ENCODE measurements at places on chromosomes 3 and 15.

DNA sequence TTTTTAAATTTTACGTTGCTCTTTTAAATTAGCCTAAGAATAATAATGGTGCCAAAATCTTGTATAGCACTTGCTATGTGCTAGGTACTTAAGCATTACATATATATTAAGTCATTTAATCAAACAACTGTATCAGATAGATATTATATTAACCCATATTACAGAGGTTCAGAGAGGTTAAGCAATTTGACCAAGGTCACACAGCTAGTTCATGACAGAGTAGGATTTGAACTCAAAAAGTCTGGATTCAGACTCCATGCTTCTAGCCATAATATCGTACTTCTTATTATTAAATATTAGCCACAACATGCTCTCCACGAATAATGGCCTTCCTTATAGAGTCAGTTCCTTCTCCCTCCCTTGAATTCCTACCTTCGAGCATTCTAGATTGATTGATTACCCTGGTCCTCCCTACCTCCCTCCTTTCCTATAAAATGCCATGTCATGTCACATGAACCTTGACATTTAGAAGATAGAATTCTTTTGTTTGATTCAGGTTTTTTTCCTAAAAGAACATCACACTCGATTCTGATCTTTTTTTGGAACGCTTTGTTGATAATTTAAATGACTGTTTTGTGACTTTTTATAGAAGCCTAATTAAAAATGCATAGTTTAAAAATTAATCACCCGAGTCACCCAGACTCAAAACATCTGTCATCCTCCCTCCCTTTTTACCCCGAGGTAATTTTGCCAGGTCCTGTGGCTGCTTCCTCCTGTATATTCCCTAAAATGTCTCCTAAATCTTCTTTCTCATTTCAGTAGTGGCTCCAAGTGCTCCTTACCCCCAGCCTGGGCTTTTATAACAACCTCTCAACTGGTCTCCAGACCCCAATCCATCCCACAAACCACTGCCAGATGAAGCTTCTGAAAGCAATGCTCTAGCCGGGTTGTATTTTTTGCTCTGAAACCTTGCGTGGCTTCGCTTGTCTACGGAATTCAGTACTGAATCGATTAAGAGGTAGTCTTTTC is 8.5 kb upstream of the PSMD6 start:
- no peak for DNase-seq

DNA sequence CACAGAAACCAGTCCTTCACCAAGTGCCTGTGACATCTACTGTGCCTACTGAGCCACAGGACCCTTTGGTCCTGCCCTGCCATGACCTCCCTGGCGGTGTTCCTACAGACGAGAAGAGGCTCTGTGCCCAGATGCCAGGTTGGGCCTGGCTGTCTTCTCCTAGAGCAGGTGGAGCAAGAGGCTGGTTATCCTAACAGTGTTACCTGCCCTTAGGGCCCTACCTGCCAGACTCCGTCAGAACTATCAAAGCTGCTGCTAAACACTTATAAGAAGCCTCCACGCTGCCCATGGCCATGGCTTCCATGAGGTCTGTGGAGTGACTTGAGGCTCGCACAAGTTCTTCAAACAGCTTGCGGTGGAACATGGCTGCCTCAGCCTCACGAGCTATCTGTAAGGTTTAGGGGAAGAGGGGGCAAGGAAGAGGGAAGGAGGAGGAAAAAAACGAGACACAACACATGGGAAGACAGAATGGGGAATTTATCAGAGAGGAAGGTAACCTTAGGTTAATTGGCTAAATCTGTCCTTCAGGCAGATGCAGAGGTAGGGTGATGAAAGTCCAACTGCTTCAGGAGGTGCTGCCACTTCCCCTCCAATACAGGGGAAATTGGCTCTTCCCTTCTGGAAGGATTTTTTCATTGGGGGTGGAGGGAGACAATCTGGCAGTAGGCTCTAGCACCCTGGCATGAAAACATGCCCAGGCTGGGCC is 5.4 kb upstream of the GRAMD2A start:
- no peak for DNase-seq

DNA sequence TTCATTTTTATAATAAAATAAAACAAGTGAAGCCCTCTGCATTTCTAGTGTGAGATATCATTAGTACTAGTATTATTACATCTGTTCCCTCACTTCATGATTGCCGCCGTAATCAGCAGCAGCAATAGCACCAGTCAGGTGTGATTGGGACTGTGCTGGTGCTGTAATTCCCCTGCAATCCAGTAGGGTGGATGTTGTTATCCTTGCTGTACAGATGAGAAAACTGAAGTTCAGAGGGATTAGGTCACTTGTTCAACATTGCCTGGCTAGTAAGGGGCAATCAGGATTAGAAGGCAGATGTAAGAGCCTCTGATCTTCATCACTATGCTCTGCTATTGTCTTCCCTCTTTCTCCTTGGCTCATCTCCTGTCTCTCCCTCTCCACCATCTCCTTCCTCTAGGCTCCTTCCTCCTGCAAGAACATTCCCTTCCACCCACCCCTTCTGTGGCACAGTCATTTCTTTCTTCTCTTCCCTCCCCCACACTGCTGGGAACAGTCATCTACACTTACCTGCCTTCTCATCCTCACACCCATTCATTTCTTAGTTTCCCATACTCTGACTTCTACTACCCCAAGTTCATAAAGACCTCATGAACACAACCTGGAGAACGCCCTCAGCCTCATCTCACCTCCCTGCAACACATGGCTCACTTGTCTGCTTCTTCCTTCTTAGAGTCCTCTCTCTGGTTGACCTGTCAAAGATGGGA is 29.7 kb downstream of the CRYGS start:
- peak; percentile 14 for DNase-seq

DNA sequence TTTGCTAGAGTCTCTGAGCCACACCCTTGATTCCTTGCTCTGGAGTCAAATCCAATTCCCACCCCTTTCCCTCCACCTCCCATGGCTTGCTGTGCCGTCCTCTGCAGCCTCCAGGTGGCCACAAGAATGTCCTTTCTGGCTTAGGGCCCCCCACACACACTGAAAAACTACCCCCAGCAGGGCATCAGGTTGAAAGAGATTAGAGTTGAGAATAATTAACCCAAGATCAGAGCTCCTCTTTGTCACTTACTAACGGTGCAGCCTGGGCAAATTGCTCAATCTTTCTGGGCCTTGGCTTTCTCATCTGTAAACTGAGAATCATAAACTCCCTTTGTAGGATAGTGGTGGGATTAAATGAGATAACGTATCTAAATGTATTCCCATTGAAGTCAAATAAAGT is 78.5 kb downstream of the MRPL46 start:
- no peak for DNase-seq

GRCh38 chr3:94114666-94115065 is 51.8 kb downstream of the NSUN3 start:
- no peak for DNase-seq

GRCh38 chr15:40506964-40507571 is 36.3 kb downstream of the CHST14 start:
- DNase-seq = peak; percentile 74

DNA sequence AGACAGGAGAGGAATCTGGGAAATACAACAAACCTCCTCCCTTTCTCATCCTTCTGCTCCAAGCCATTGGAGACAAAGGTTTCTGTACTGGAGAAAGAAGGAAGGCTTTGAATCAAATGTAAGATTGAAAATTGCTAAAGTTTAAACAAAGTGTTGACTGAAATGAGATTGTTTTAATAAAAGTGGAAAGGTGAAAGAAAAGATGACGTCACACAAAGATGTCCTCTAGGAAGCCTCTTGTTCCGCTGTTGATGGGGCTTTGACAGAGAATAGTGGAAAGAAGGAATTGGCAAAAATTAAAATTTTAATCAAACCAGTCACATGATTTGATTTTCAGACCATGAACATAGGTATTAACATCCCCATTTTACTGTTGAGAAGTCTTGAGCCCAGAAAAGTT is 967.6 kb downstream of the NAALADL2 start:
- DNase-seq = no peak

GRCh38 chr3:71102111-71102983 is 481.2 kb downstream of the FOXP1 start:
- DNase-seq = peak; percentile 96

DNA sequence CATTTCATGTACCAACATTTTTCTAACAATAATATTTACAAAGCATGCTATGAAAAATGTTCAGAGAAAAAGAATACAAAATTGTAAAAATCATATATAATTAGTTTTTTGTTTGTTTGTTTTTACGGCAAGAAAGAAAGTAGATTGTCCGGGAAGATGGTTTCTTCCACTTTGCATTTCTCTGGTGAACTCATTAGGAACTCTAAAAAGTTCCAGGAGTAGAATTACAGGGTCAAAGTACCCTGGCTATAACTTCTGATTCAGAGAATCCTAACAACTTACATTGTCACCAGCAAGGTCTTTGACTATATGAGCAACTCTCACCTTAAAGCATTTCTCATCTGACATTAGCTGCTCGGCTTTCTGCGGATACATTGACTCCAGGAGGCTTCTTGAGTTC is 196.7 kb downstream of the PDE8A start:
- DNase-seq = no peak

- DNase-seq = no peak
These were observed 5.7 kb downstream of the PLCH1 start for GRCh38 chr3:155739154-155739553.

GRCh38 chr3:147838652-147839051 is 429.5 kb downstream of the ZIC1 start:
- peak; percentile 7 for DNase-seq

DNA sequence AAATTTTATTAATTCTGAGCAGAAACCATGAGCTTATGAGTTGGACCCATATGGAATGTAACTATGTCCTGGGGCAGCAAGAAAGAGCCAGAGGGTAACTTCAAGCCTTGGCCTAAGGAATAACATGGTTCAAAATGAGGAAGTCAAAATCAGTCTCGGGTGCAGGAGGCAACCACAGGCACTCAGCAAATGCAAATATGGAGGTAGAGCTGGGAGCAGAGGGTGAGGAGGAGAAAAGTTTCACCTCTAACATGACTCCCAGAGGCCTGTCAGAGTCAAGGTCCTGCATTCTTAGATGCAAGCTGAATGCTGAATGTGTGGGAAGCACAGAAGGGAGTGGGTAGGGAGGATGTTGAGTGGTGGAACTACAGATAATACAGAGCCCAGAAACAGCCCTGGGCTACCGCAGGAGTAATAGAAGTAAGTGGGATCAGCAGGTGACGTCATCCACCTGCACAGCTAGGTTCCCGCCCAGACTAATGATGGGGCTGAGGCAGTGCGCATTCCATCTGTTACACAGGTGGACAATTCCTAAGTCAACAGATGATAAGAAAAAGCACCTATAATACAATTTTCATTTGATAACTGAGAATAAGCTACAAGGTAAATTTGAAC is 279.8 kb upstream of the ARRDC4 start:
- DNase-seq = no peak

DNA sequence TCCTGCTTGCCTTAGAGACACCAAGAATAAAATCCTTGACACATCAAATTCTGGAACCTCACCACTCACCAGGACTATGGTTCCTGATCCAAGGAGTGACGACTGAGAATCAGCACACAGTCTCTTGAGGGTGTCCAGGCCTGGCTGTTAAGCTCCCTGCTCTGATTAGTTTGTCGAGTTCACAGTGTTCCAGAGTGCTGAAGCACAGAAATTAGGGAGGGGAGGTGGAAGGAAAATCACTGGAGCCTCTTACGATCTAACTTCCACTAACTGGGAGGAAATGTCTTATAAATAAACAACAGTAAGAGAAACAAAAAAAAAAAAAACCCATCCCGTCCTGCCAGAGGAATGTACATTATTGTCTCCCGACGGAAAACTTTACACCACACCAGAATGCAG is 330.2 kb downstream of the TIGIT start:
- DNase-seq = peak; percentile 69

GRCh38 chr3:168752339-168752738 is 656.6 kb upstream of the GOLIM4 start:
- no peak for DNase-seq

- DNase-seq = peak; percentile 51
These were observed 21.8 kb downstream of the MGLL start for GRCh38 chr3:127800508-127800907.

DNA sequence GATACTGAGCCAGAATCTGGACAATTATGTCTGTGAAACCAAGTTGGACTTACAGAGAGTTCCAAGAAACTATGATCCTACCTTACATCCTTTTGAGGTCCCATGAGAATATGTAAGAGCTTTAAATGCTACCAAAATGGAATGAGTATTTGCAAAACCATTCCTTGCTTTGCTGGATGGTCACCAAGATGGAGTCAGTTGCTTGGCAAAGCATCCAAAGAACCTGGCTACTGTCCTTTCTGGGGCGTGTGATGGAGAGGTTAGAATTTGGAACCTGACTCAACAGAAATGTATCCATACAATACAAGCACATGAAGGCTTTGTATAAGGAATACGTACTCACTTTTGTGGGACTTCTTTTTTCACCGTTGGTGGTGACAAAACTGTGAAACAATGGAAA is 36.2 kb downstream of the AP4E1 start:
- DNase-seq = no peak

- no peak for DNase-seq
These were observed 468.8 kb downstream of the CNTN4 start for GRCh38 chr3:2567451-2567850.

- no peak for DNase-seq
These were observed 207.1 kb downstream of the TP63 start for GRCh38 chr3:189838291-189838690.

GRCh38 chr3:81303321-81303720 is 458.1 kb downstream of the GBE1 start:
- DNase-seq = no peak

DNA sequence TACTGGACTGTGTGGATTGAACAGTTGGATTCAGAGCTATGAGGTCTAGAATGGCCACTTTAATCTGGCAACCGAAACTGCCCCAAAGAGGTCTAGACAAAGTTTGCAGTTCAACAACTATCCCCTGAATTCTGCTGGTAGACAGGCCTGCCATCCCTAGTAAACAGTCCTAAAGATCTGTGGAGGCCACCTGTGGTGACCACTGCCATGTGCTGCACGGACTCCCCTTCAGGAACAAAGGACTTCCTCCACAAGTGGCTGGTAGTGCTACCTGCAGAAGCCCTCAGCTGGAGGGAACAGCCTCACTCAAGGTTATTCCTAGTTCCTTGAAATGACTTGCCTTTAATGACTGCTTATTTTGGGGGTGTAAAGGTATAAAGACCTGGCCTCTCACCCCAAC is 6.1 kb downstream of the TNFAIP8L3 start:
- DNase-seq = no peak

- peak; percentile 70 for DNase-seq
These were observed 8.8 kb downstream of the TMEM40 start for GRCh38 chr3:12750223-12750622.

- no peak for DNase-seq
These were observed 53.9 kb downstream of the BOC start for GRCh38 chr3:113265231-113265630.

DNA sequence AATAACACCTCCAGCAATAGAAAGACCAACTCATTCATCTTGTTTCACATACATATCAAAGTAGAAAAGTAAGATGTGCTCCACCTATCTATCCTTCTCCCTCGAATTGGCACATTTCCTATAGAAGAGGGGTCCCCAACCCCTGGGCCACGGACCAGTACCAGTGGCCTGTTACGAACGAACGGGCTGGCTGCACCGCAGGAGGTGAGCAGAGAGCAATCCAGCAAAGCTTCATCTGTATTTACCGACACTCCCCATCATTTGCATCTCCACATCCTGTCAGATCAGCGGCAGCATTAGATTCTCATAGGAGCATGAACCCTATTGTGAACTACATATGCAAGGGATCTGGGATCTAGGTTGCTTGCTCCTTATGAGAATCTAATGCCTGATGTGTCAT is 95.0 kb upstream of the CGNL1 start:
- no peak for DNase-seq

Data from iris pigment epithelial cell (primary cell).